ENCODE measurements at places on chromosomes 7 and 10.

- no peak for DNase-seq
Measured at GRCh38 chr10:103452506-103453230, 498 bp upstream of the CALHM2 start.

- no peak for DNase-seq
Measured at GRCh38 chr10:11017000-11017569, 587 bp upstream of the CELF2 start.

DNA sequence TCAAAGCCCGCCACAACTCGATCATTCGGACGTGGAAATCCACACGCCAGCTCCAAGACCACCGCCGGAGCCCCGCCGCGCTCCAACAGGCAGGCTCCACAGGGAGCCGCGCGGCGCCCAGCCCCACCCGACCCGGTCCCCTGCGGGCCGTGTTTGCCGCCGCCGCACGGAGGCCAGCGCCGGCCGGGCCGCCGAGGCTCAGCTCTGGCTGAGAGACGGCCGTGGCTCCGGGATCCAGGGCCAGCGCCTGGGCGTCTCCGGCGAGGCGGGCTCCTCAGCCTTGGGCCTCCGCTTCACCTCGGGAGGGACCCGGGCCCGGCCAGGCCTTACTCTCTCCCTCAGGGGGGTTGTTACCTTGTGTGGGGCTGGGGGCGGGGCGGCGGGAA lies 333 bp downstream of the SMNDC1 start:
- no peak for DNase-seq

DNA sequence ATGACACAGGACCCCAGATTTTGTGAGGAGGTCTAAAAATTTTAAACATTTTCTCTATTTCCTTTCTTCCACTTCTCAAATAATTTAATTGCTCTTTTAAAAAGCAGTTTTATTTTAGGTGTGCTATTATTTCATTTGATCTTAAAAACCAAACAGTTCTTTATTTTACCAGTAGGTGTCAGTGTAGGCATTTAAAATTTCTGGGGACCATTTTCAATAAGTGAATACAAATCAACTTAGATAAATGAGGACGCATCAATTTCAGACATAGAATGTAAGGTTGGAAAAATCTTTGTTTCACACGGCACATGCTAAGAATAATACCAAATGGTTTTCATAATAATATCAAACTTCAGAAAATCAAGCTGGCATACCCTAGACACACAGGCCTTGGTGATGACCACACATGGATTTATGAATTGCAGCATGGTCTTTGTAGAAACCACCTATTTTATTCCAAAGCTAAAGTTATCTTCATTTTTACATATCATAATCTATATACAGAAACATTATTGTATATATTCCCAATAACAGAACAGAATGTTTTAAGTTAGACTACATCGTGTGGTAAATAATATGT lies 127.6 kb upstream of the SLC26A5 start:
- no peak for DNase-seq

DNA sequence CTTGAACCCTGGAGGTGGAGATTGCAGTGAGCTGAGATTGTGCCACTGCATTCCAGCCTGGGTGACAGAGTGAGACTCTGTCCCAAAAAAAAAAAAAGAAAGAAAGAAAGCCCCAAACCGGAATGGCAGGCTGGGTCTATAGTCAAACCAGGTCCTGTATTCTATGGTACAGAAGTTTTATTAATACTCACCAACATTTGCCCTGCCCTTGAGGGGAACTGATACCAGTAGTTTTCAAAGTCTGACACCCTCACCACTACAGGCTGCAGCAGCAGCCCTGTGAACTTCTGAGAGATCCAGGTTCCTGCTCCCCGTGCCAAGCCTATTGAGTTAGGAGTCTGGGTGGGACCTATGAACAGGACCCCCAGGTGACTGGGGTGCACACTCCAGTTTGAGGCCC lies 80.6 kb downstream of the RGS10 start:
- DNase-seq: no peak

Data from stimulated activated CD4-positive, alpha-beta T cell treated with anti-CD3 and anti-CD28 coated beads, Interleukin-1b, Interleukin-23, amount 100 ng/mL, for 24 hours (primary cell).